CD4-positive, alpha-beta T cell treated with Interleukin-1 beta for 1 hour (primary cell): ENCODE measurements at places on chromosomes 7 and 10.

- DNase-seq, result no peak
Measured at GRCh38 chr7:30149640-30150272, 15.0 kb downstream of the MTURN start.

GRCh38 chr7:1558841-1559625, 3.0 kb upstream of the TMEM184A start:
- DNase-seq, result no peak

GRCh38 chr7:74061840-74062539, 21.6 kb upstream of the LIMK1 start:
- peak; percentile 84 for DNase-seq

- DNase-seq, result no peak
Measured at GRCh38 chr7:155734445-155734809, 77.8 kb downstream of the SHH start.

GRCh38 chr10:50216894-50217293, 34.4 kb downstream of the ASAH2 start:
- no peak for DNase-seq

DNA sequence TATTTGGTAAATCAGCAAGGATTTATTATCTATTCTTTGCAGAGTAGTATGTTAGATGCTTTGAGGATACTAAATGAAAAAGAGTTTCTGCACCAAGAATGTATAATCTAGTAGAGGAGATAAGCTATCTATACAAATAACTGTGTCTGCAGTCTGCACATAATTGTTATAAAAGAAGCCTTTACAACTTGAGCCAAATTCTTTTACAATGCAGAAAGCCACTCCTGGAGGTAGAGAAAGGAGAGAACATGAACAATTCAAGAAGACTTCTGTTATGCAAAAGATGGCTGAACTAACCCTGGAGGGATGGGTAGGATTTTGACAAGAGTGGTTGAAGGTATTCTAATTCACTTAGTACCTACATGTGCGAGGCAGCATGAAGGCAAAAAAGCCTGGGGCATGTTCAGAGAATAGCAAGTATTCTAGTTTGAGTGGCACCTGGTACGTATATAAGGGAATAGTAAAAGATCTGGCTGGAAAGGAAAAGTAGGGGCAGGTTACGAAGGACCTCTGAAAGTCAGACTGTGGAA, 251.1 kb upstream of the KAT6B start:
- no peak for DNase-seq

- no peak for DNase-seq
Measured at GRCh38 chr7:139471740-139472353, 11.6 kb downstream of the KLRG2 start.

DNA sequence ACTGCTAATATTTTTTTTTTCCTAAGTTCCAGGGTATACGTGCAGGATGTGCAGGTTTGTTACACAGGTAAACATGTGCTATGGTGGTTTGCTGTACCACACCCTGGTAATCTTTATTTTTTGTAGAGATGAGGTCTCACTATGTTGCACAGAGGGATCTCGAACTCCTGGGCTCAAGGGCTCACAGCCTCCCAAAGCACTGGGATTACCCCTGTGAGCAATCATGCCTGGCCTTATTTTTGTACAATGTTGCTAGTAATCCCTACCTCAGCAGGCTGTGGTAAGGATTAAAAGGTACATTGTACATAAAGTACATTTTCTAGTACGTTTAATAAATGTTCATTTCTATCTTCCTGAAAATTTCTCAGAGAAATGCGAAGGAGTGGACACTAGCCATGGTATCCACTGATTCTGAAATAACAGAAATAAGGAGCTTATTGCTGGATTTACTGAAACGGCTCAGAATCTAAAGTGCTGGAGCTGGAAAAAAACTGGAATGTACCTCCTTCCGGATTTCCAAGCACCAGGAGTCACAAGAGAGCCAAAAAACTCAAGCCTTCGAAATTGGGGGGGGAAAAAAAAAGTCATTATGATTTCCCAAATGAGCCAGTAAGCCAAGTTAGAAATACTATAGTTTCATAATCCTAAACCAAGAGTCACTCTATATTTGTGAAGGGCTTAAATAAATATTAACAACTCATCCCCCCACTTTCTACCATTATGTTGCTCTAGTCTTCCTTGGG, 69.6 kb downstream of the NT5C2 start:
- DNase-seq, result no peak

DNA sequence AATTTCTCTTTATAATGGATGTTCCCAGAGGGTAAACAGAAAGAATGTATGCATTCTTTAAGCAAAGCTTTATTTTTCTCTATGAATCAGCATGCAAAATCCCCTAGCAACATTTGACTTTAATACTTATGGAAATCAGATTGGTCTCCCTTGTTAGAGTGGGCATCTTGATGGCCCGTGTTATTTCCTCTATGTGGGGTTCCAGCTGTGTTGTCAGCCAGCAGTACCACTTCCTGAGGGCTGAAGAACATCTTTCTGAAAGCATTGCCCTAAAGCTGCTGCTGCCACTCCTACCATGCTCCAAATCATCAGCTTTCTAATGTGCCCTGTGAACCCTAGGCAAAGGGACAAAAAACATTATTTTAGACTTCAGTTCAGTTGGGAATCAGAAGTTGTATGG, 70.4 kb upstream of the HECTD2 start:
- DNase-seq, result no peak

DNA sequence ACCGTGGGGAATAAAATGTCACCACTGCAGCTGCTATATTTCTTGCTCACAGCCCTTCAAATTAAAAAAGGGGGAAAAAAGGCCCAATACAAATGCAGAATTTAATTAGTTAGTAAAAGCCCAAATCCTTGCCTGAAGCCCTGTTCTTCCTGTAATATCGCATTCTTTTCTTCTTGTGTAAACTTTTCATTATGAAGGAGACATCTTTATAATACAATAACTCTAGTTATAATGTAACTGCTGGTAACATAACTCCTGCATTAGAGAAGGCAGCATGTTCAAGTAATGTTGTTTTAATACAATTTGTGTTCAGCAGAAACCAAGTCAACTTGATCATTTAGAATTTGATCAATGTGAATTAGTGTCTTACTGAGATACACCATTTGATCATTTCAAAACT, 250.9 kb downstream of the CHCHD3 start:
- no peak for DNase-seq

DNA sequence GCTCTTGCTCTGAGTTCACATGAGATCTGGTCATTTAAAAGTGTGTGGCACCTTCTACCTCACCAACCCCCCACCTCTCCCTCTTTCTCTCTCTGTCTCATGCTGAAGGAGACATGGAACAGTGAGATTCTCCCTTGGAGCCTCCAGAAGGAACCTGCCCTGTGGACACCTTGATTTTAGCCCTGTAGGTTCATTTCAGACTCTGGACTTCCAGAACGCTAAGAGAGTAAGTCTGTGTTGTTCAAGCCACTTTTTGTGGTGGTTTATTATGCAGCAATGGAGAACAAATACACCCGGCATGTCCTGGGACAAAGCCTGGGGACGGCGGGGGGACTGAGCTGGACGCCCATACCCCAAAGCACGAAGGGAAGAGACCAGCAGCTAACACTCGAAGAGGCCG, 20.7 kb upstream of the GIMAP8 start:
- DNase-seq, result no peak
